Amygdala (tissue), 56 donors: ENCODE measurements at places on chromosomes 7 and 10.
A peak's percentile ranks its signal among the peaks of the same experiment; 100 is the strongest.

GRCh38 chr7:100509231-100509630 lies 25.5 kb downstream of the NYAP1 start:
- DNase-seq = no peak

- DNase-seq = no peak
Measured at GRCh38 chr10:36351159-36351558, 709.1 kb upstream of the FZD8 start.

GRCh38 chr10:89643812-89644690 lies 991 bp downstream of the PANK1 start:
- DNase-seq = peak; percentile 79

GRCh38 chr10:133083422-133084100 lies 4.2 kb upstream of the ADGRA1 start:
- DNase-seq = no peak

DNA sequence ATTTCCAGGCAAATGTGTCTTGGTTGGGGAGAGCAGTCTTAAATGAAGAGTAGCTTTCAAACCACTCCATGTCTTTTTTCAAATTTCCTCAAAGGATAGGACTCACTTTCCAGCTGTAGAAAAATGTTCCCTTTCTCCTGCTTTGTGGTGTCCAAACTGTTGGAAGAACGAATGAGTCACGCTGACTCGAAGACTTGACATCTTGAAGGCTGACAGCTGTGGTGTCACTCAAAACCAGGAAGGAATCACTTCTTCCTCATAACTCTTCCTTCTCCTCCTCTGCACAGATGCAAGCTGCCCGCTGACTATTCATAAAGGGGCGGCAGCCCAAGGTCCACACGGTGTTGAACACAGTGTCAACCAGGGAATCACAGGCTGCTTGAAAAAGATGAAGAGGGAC lies 19.2 kb downstream of the PLA2G12B start:
- no peak for DNase-seq

- DNase-seq = no peak
Measured at GRCh38 chr10:94879214-94879613, 59.2 kb upstream of the CYP2C9 start.

GRCh38 chr7:138195151-138195571 lies 118.9 kb downstream of the AKR1D1 start:
- DNase-seq = no peak

DNA sequence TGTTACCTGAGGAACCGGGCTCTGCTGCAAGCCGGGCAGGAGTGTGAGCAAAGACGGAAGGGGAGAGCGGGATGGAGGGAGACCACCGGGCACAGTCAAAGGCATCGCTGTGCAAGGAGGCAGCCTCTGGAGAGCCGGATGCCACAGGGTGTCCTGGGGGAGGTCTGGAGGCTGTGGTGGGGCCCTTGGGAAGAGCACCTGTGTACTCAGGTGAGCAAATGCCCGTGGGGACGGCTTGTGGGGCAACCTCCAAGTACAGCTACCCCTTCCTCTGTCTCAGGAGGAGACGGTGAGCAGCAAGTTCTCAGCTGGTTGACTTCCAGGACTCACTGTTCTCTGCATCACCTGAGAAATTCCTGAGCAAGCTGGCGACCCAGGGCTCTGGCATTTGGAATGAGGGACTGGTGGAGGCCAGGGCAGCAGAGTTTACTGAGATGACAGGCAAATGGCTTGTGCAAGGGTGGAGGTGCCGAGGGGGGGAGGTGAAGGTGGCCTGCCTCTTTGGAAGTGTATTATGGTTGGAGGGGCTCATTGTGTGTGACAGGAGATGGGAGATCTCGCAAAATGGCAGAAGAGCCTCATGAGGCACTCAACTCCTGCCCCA lies 345.2 kb upstream of the SHH start:
- DNase-seq = no peak

DNA sequence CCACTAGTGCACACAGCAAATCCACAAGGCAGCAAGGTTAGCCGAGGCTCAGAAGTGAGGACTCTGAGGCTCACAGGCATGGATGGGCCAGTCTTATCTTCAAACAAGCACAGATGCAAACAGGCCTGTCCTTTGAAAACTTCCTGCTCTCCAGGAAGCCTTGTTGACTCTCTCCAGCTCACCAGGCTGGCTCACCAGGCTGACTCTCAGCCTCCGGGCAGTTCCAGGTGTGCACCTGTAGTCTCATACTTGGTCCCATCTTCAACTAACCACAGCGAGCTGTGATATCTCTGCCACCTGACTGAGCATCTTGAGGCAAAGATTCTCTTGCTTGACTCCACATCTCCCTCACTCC lies 173.9 kb upstream of the ZMIZ1 start:
- no peak for DNase-seq

DNA sequence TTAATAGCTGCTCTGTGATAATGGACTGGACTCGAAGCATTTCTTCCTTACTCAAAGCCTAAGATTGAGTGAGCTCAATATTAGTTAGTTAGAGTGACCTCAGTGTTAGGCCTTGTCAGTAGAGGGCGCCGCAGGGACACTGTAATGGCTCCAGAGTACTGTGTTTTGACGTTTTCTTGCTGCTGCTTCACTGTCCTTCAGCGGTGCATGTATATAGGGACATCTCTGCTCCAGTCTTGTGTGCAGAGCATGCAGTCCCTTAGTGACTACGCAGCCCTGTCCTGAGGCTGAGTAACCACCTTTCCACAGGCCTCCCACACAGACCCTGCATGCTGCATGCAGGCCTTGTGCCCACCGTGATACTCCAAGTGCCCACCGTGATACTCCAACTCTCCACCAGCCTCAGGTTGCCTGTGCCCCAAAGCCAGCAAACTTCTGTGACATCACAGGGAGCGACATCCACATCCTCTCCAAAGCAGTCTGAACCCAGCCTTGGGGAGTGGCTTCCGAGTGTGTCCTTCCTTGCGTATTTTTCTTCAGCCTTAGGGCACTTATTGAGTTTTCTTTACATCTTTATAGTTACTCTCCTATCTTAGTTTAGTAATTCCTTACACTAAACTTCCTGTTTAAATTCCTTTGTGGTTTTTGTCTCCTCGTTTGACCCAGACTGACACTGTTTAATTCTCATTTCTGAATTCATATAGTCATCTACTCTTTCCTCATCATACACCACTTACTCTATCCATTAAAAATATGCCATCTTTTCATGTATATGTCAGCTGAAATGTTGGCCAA lies 118.2 kb downstream of the JAZF1 start:
- no peak for DNase-seq

- no peak for DNase-seq
Measured at GRCh38 chr7:150756858-150757257, 19.6 kb downstream of the GIMAP5 start.

GRCh38 chr10:62155054-62155680 lies 113.5 kb downstream of the RTKN2 start:
- DNase-seq = no peak

DNA sequence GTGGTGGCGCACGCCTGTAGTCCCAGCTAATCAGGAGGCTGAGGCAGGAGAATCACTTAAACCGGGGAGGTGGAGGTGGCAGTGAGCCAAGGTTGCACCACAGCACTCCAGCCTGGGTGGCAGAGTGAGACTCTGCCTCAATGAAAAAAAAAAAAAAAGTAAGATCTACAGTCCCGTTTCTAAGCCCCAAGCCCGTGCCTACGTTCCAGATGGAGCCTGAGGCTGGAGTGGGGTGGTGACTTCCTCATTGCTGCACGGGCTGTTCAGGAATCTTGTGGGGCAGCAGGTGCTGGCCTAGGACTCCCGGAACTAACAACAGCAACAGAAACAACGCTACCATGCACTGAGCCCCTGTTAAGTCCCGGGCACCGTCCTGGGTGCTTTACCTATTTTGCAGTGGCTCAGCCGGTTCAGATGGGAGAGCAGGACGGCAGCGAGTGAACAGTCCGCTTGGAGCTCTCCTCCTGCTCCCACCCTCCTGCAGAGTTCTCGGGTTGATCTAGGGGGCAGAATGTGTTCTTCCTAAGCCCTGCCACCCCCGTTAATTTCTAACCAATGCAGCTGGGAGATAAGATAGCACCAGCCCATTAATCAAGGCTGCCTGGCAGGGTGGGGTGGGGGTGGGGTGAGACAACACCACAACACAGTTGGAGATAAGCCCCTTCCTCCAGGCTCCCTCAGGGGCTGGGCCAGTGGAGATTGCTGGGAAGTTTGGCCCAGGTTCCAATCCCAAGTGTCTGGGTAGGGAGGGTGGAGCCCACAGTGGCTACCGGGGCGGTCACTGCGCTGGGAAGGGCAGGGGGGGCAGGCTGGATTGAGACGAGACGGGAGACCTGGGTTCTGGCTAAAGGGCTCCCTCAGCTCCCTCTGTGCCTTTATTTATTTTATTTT lies 17.0 kb upstream of the SFRP5 start:
- no peak for DNase-seq

- no peak for DNase-seq
Measured at GRCh38 chr10:64112701-64113355, 591.6 kb downstream of the REEP3 start.

DNA sequence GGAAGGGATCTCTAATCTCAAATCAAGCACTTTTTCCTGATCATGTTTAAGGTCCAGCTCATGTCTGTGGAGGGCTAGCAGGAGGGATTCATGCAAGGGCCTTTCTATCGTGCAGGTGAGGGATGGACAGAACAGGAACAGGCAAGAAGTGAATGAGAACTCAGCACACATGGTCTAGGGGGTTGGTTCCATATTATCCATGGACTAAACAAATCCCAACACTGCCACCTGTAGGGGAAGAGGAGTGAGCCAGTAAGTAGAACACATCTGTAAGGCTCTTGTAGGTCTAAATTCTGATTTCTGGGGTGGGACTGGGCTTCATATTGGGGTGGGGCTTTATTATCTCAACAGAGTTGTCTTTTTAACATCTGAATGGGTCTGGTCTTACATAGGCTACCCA lies 138.0 kb upstream of the TARP start:
- no peak for DNase-seq

- DNase-seq = no peak
Measured at GRCh38 chr7:70591643-70592042, 540.3 kb upstream of the GALNT17 start.

DNA sequence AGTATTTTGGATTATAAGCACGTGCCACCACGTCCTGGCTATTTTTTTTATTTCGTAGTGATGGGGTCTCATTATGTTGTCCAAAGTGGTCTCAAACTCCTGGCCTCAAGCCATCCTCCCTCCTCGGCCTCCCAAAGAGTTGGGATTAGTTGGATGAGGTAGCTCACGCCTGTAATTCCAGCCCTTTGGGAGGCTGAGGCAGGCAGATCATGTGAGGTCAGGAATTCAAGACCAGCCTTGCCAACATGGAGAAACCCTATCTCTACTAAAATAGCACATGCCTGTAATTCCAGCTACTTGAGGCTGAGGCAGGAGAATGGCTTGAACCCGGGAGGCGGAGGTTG lies 21.8 kb upstream of the YWHAG start:
- DNase-seq = no peak

DNA sequence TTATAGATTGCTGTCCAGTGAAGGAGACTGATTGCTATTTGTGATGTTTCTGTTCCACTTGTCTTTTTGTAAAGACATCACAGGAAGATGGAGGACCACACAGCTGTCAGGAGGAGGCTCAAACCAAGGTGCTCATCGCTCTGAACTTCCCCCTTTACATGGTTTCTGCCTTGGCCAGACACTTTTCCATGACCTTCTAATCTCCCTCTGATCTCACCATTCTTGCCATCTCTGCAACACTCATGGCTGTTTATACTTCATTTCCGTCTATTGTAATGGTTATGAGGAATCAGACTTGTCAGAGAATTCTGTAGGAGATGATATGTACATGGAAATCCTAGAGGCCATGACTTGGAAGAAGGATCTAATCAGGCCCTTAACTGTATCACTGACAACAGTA lies 1.7 kb upstream of the TAS2R5 start:
- DNase-seq = no peak

DNA sequence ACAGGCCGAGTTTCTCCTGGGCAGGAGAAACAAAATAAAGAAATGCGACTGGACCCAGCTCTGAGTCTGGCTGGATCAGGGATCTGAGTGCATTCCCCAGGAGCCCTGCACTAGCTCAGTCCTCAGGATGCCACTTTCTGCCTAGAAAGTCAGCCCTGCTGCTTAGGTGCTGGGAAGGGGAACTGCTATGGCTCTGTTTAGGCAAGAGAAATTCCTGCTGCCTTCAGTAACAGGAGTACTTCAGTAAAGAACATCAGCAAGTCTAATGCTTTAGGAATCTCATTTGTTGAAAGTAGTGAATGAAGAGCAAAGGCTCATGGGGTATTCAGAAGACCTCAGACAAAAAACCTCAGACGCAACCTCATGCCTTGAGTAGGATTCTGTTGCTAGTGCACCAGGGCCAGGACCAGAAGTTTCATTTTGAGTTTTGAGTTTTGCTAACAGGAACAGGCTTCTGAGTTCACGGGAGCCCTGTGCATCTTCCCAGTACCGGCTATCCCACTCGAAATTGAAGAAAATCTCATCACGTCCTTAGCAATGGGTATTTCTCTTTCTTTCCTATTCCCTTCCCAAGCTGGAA lies 170.8 kb upstream of the CDCA7L start:
- DNase-seq = no peak

- DNase-seq = no peak
Measured at GRCh38 chr7:133761443-133761842, 365.7 kb upstream of the LRGUK start.

- no peak for DNase-seq
Measured at GRCh38 chr10:102527546-102527945, 23.8 kb downstream of the SUFU start.

DNA sequence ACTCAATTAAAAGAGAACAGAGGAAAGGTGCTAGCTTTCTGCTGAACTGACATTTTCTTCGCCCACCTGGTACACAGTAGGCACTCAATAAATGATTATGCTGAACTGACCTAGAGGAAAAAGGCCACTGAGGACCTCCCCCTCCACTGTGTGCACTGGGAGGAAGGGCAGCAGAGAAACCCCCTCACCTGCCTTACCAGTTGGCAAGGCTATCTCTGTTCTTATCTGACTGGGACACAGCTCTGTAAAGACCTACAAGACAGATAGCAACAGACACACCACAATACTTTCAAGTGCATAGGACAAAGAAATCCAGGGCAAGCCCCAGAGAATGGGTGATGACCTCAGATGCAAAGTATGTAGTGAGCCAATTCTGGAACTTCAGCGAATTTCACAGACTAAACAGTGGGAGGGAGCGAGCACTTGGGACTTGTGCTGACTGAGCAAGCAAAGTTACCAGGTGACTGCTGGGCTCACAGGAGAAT lies 30.4 kb downstream of the PDLIM1 start:
- DNase-seq = no peak

- DNase-seq = no peak
Measured at GRCh38 chr10:44386546-44387052, 1.7 kb upstream of the CXCL12 start.

- DNase-seq = no peak
Measured at GRCh38 chr7:158410720-158411119, 176.9 kb downstream of the PTPRN2 start.
